ENCODE measurements at places on chromosomes 4 and X.

DNA sequence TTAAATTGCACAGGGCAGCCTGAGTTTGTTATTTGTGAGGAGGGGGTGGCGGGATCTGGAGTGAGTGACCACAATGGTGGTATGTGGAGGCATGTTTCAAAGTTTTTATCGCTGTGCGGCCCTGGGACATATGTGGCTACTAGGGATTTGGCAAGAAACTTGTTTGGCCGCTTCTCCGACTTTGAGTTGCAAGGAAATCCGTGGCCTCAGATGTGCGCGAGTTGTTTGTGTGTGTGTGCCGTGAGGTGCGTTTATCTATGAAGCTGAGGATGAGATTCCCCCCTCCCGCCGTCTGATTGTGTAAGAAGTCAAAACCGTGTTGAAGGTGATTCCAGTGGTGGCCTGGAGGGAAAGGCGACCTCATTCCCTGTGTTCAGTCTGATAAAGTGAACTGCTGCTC is 1.4 kb downstream of the JADE3 start:
- peak overlapping the region; percentile 81 for H3K4me3 ChIP-seq
- DNase-seq, result peak; percentile 17
- H3K36me3 ChIP-seq, result no peaks in the 10 kb centered on the region
- no peaks in the 10 kb centered on the region for H3K27me3 ChIP-seq

GRCh38 chrX:85136409-85136808 is 107.2 kb downstream of the SATL1 start:
- H3K27me3 ChIP-seq, result no peaks in the 10 kb centered on the region
- H3K4me1 ChIP-seq, result no peaks in the 10 kb centered on the region
- H3K4me3 ChIP-seq, result no peak overlapping the region
- H3K36me3 ChIP-seq, result no peaks in the 10 kb centered on the region
- H3K27ac ChIP-seq, result no peak overlapping the region

DNA sequence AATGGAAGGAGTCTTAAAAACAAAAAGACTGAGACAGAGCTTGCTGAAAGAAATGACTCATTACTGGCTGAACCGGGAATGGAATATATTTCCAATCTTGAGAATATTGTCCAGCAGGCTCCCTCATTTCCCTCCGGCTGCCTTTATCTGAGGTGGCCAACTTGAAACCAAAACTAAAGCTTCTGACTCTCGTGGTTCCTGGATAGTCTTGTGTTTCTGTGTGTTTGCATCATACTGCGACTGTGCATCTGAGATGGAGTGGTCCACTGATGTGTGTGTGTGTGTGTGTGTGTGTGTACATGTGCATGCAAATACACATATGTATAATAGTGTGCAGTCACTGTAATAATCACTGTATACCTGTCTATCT is 145.6 kb upstream of the SCML1 start:
- no peak for DNase-seq
- no peak overlapping the region for H3K27ac ChIP-seq
- no peaks in the 10 kb centered on the region for H3K27me3 ChIP-seq
- H3K4me1 ChIP-seq, result no peaks in the 10 kb centered on the region

GRCh38 chrX:84133023-84133422 is 55.0 kb downstream of the RPS6KA6 start:
- H3K4me3 ChIP-seq, result no peak overlapping the region
- no peak for DNase-seq
- no peak overlapping the region for H3K27ac ChIP-seq
- no peaks in the 10 kb centered on the region for H3K27me3 ChIP-seq
- H3K36me3 ChIP-seq, result no peaks in the 10 kb centered on the region
- no peaks in the 10 kb centered on the region for H3K4me1 ChIP-seq

- no peak overlapping the region for H3K27ac ChIP-seq
- no peaks in the 10 kb centered on the region for H3K27me3 ChIP-seq
- peaks cover 16% of the 10 kb centered on the region for H3K4me1 ChIP-seq
- no peak overlapping the region for H3K4me3 ChIP-seq
Measured at GRCh38 chr4:151043803-151044515, 28.9 kb upstream of the LRBA start.

- no peak for DNase-seq
- H3K4me1 ChIP-seq, result 0 out of 2 replicates have a peak, but pooled peaks cover 3% of the 10 kb centered on the region
- no peak overlapping the region for H3K4me3 ChIP-seq
- no peaks in the 10 kb centered on the region for H3K27me3 ChIP-seq
- no peaks in the 10 kb centered on the region for H3K36me3 ChIP-seq
Measured at GRCh38 chr4:54400802-54401201, 171.7 kb downstream of the PDGFRA start.

GRCh38 chr4:55172694-55173287 is 47.4 kb upstream of the KDR start:
- no peak overlapping the region for H3K4me3 ChIP-seq
- no peaks in the 10 kb centered on the region for H3K36me3 ChIP-seq
- H3K4me1 ChIP-seq, result peaks cover 7% of the 10 kb centered on the region

DNA sequence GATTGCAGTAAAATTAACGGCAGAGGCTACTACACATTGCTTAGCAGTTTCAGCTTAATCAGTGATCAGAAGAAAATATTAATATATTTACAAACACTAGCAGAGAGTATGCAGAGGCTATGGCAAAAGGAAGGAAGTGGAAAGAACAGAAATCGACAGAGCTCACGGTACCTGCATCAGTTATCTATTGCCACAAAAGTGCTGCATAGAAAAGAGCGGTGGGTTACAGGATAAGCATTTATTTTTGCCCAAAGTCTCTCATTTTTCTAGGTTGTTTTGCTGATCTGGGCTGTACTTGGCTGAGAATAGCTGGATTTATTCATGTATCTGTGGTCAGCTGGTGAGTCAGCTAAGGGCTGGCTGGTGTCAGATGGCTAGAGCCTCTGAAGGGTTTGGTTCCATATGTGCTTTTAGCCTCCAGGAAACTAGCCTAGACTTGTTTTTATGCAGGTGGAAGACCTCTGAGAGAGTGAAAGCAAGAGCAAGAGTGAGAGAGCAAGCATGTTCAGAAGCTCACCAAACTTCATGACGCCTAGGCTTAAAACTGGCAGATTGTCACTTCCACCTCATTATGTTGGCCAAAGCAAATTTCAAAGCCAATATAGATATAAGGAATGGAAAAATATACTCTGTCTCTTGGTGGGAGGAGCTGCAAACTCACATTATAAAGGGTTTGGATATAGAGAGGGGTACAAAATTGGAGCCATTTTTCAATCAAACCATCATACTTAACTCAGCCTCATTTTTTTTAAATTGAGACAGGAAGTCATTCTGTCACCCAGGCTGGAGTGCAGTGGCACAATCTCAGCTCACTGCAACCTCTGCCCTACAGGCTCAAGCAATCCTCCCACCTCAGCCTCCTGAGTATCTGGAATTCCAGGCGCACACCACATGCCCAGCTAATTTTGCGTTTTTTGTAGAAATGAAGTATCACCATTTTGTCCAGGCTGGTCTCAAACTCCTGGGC is 153.2 kb upstream of the RPL34 start:
- no peaks in the 10 kb centered on the region for H3K36me3 ChIP-seq
- H3K4me3 ChIP-seq, result no peak overlapping the region
- H3K4me1 ChIP-seq, result no peaks in the 10 kb centered on the region
- DNase-seq, result no peak

- H3K4me3 ChIP-seq, result no peak overlapping the region
- no peaks in the 10 kb centered on the region for H3K4me1 ChIP-seq
- H3K27me3 ChIP-seq, result no peaks in the 10 kb centered on the region
- H3K36me3 ChIP-seq, result no peaks in the 10 kb centered on the region
- peak; percentile 28 for DNase-seq
Measured at GRCh38 chr4:8819473-8820177, 52.0 kb downstream of the HMX1 start.

- H3K4me3 ChIP-seq, result no peak overlapping the region
- no peaks in the 10 kb centered on the region for H3K36me3 ChIP-seq
- H3K27ac ChIP-seq, result no peak overlapping the region
Measured at GRCh38 chr4:150664935-150665334, 83.0 kb downstream of the MAB21L2 start.

DNA sequence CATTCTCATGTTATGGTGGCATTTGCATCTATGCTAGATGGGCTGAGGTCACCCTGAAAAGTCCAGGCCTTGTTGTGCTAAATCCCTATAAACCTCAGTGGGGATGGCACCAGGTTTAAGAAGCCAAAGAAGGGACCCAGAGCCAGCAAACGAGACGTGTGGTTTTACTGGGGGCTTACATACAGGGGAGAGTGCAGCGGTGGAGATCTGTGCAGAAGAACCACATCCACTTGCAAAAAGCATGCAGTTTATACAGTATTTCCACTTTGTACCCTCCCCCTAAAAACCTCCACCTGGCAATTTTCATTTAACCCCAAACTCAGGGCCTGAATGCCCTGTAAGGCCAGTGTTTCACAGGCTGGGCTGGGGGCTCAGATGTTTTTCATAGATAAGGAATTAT is 134.9 kb upstream of the GATB start:
- H3K27ac ChIP-seq, result no peak overlapping the region
- H3K36me3 ChIP-seq, result no peaks in the 10 kb centered on the region
- DNase-seq, result no peak
- H3K4me3 ChIP-seq, result no peak overlapping the region
- no peaks in the 10 kb centered on the region for H3K4me1 ChIP-seq

- no peak overlapping the region for H3K4me3 ChIP-seq
- no peaks in the 10 kb centered on the region for H3K27me3 ChIP-seq
- peaks cover 15% of the 10 kb centered on the region for H3K4me1 ChIP-seq
- peak; percentile 11 for DNase-seq
Measured at GRCh38 chr4:183541010-183541751, 36.3 kb downstream of the ING2 start.

GRCh38 chr4:155173371-155173770 is 35.1 kb upstream of the NPY2R start:
- no peaks in the 10 kb centered on the region for H3K4me1 ChIP-seq
- no peak overlapping the region for H3K4me3 ChIP-seq
- H3K27me3 ChIP-seq, result no peaks in the 10 kb centered on the region
- no peaks in the 10 kb centered on the region for H3K36me3 ChIP-seq
- no peak overlapping the region for H3K27ac ChIP-seq

GRCh38 chr4:42396752-42397634 is at the start of gene SHISA3:
Gene SHISA3, plus strand, starts transcription at chr4:42397488. Its CDS starts 569 bp downstream, at chr4:42398057.
- peak within 1 kb of the TSS; percentile 64 for H3K4me3 ChIP-seq
- DNase-seq, result peak; percentile 84
- H3K27me3 ChIP-seq, result peaks cover 76% of the 10 kb centered on the region
- H3K27ac ChIP-seq, result no peak within 1 kb of the TSS
- peaks cover 40% of the 10 kb centered on the region for H3K4me1 ChIP-seq

DNA sequence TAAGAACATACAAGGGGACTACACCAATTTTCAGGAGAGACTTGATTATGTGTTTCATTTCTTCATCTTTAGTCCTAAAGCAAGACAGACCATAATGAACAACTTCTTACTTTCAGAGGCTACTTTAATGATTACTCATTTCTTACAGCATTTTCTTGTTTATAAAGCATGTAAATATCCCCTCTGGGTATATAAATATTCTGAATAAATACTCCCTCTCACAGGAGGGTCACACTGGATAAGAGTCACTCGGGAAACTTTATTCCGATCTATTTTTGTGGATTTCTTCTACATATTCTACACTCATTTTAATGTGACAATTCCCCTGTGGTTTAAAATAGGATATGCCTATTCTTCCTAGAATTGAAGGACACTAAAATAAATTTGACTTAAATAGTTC is 228.9 kb upstream of the RPS6KA3 start:
- H3K36me3 ChIP-seq, result no peaks in the 10 kb centered on the region
- H3K27me3 ChIP-seq, result no peaks in the 10 kb centered on the region
- no peak for DNase-seq
- no peak overlapping the region for H3K4me3 ChIP-seq

DNA sequence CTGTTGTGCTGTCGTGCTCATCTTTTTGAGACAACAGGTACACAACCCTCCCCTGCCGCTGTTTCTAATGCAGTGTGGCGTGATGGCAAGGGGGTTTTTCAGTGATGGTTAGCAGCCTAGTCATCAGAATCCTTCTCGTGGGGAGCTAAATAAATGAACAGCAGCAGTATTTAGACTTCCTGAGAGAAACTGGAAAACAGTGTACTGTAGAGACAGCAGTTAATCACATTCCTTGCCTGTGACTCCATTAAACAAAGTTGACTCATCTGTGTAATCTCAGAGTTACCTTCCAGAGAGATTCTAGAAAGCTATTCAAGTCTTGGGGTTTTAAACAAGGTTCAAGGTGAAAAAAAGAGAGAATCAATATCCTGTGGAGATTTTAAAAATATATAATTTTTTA is 1753.2 kb upstream of the PCDH7 start:
- H3K36me3 ChIP-seq, result no peaks in the 10 kb centered on the region
- DNase-seq, result no peak
- no peak overlapping the region for H3K27ac ChIP-seq
- H3K4me1 ChIP-seq, result no peaks in the 10 kb centered on the region
- H3K27me3 ChIP-seq, result no peaks in the 10 kb centered on the region

- H3K36me3 ChIP-seq, result no peaks in the 10 kb centered on the region
- peaks cover 17% of the 10 kb centered on the region for H3K27me3 ChIP-seq
- H3K4me3 ChIP-seq, result peak overlapping the region; percentile 46
- DNase-seq, result peak; percentile 16
Measured at GRCh38 chrX:151973851-151974335, 583 bp downstream of the GABRE start.

DNA sequence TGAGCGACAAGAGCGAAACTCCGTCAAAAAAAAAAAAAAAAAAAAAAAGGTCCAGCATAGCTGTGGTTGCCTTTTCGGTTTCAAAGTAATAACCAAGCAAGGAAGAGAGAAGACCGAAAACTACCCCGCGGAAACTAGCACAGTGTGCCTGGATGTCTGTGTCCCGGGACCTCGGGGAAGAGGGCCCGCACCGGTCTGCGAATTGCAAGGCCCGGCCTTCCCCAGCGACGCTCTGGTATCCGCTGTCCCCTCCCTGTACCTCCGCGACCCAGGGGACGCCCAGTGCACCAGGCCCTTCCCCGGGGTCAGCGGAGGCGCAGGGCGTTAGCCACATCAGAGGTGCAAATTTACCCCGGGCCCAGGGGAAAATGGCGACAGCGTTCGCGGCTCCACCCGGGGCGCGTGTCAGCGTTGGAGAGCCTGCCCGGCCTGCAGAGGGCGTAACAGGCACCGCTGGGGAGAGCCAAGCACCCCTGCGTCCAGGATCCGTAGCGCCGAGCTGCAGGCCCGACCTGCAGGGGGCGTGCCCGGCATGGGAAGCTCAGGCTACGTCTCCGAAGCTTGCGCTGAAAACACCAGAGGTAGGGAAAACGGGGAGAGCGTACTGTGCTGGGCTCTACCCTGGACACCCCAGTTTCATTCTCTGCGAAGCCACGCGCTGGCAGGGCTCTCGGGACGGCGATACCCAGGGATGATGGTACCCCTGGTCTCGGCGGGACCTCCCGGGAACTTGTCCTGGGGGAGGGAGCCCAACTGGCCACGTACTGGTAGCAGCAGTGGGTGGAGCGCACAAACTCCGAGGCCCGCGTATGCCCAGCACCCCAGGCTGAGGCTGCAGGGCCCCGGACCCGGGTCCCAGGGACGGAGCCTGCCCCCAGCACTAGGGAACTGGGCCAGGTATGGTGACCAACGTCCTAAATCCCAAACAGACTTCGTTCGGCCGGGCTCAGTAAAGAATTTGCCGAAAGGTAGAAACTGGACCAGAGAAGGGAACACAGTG is 16.2 kb downstream of the NKX6-1 start:
- peaks cover 29% of the 10 kb centered on the region for H3K4me1 ChIP-seq
- peak overlapping the region; percentile 50 for H3K4me3 ChIP-seq
- H3K36me3 ChIP-seq, result no peaks in the 10 kb centered on the region
- no peak overlapping the region for H3K27ac ChIP-seq
- peak; percentile 94 for DNase-seq

DNA sequence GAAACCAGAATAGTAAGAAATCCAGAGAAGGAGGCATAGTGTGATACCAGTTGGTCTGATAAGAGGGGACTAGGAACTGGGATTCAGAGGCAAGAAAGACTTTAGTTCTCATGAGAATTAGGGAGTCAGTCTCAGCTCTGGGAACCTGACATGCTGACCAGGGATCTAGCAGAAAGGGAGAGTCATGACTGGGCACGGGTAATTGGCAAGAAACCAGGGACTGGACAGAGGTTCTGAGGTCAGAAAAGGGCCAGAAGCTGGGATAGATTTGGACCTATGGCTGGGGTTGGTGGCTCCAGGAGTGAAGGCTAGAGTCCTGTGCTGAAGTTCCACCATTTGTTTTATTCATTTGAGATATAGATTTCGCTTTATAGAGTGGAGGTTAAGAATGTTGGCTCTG is 110.2 kb upstream of the C1GALT1C1 start:
- no peak for DNase-seq
- H3K4me3 ChIP-seq, result no peak overlapping the region
